ENCODE measurements at places on chromosomes 1 and 21.

DNA sequence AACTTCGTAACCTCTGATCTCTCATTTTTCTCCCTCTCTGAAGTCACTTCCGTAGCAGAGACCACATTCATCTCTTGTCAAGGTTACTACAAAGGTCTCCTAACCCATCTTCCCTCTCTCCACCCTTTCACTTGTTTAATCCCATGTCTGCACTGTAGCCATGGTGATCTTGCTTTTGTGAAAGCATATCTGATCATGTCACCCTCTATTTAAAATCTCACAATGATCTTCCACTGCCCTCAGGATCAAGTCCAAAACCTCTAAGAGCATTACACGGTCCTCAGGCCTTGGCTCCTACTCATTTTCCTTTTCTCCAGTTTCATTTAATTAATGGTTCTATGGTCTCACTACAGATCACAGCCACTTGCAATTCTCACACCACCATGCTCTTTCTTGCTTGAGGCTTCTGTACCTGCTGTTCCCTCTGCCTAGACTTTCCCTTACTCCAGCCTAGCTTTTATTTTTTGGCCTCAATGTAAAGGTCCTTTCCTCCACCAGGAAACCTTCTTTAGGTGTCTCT is 12.1 kb downstream of the ARHGEF11 start:
- DNase-seq: no peak

DNA sequence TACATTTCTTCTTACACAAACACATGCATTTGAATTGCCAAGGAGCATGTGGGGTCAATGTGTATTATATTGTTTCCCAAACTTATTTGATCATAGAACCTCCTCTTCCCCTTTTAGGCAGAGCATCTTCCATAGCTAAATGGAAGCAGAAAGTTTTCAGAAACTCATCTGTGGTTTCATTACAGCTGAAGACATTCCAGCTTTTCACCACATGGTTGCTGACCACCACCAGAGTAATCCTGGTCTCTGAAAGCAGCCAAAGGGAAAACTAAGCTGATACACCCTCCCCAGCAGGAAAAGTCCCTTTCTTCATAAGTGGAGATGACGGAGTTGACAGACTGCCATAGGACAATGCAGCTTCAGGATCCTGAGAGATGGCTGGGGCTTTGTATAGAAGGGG is 30.2 kb upstream of the OTUD3 start:
- no peak for DNase-seq

- DNase-seq: no peak
Measured at GRCh38 chr1:245201827-245202226, 47.0 kb downstream of the KIF26B start.

GRCh38 chr1:24717887-24718650 is 27.2 kb upstream of the CLIC4 start:
- no peak for DNase-seq

- no peak for DNase-seq
Measured at GRCh38 chr1:109609881-109610280, 9.5 kb downstream of the GNAT2 start.

GRCh38 chr1:38208716-38209632 is 162.4 kb upstream of the POU3F1 start:
- DNase-seq: no peak

GRCh38 chr1:162694911-162695310 is 62.6 kb downstream of the DDR2 start:
- DNase-seq: no peak

DNA sequence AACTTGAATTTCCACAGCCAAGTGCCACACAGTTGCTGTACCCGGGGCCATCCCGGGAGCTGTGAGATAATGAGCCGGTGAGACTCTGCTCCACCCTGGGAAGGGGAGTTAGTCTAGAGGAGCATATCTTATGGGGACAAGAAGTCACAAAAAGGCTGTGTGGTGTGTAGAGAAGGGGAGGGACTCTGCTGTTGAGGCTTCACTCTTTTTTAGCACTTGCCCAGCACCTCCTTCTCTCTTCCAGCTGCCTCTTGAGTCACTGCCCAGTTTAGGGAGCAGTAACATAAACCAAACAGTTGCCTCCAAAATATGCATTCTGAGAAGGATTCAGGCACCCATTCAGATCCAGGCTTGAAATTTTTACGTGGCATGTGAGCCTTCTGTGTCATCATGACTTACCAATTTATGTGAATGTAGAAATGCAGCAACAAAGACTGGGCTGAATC is 744 bp upstream of the WDR26 start:
- peak; percentile 22 for DNase-seq

GRCh38 chr1:208772891-208773290 is 528.7 kb upstream of the PLXNA2 start:
- no peak for DNase-seq

All from CD4-positive, alpha-beta T cell treated with Interleukin-2 at 100 ng/mL for 4 hours (primary cell).